ENCODE measurements at places on chromosomes 1 and 21. TPM values are rescaled to one million over a fixed set of nuclear protein-coding genes. Genes with fewer than 3 reads are reported as not detected.

DNA sequence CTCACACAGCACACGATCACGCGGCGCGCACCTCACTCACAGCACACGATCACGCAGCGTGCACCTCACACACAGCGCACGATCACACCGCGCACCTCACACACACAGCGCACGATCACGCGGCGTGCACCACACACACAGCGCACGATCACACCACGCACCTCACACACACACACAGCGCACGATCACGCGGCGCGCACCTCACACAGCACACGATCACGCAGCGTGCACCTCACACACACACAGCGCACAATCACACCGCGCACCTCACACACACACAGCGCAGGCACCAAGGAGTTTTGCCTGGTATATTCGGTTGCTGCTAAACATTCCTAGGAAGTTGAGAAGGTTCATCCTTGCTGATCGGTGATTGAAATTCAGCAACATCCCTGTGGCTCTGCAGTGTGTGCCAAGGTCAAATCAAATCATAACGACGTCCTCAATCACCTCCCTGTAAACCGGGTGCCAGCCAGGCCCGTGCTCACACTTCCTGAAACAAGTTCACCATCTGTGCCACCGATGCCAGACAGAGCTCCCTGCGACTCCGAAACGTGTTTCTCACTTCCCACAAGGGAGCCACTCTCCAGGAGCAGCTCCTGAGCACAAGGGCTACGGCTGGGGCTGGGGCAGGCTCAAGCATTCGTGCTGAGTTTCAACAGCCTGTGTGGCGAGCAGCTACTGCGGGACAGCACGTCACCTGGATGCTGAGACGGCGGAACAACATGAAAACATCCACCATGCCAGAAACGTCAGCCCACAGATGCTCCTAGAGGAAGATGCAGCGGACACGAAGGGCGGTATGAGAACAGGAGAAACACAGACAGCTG, 30.2 kb downstream of the WDR4 start:
- no peak for DNase-seq

DNA sequence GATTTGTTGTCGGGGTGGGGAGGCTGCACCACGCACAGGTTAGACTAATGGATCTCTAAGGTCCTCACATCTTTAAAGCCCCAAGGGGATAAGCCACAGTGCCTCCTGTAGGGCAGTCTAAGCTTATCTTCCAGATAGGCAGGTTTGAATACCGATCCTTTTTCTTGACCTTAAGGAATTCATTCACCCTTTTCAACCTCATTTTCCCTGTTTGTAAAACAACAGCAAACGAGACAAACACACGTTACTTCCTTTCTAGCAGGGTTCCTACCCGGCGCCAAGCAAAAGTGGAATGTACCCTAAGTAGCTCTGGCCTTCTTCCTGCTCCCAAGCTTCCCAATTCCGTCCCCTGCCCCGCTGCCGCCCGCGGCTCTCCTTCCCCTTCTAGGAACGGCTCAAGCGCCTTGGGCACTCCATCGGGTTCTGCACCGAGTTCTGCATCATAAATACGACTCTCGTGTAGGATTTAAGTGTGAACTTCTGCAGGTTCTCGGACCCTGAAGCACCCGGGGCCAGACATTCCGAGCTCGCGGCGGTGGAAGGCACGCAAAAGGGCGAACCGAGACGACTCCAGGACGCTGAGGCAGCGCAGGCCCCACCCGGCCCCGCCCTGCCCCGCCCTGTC, 548 bp upstream of the CDC20 start:
- no peak for DNase-seq

DNA sequence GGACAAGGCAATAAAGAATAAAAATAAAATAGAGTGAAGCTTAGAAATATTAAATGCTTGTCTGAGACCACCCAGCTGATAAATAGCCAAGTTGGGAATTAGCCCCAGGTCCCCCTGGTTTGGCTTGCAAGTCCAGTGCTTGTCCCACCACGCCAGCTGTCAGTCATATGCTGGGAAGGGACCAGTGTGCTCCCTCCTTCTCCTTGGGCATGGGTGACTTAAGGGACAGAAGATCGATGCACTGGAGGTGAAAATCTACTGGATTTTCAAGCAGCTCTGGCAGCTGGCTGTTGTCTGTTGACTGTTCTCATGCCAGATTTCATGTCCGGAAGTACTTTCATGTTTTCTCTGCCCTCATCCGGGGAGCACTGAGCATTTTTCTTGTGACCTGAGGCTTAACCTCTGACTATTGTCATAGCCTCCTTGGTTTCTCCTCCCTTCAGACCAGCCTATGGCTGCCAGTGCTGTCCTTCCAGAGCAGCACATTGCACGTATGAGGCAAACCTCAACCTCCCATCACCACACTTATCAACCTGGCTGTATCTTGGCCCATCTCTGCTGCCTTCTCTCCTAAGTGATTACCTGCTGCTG, 12.4 kb downstream of the LMOD1 start:
- DNase-seq, result no peak

DNA sequence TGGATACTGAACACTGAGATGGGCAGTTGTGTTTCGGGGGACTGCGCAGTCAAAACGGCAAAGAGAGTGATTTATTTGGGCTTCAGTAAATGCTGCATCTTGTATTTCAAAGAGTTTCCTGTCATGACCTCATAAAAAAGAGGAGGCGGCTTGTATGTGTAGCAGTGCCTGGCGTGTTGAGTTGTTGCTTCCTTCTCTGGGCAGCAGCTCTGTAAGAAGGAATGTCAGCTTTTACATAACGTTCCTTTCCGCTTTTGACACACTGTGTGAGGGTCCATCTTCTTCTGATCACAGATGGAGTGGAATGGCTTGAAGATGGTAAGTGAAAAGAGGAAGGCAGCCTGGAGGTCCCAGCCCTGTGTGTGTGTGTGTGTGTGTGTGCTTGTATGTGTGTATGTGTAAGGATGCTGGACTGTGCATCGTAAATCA, 941 bp downstream of the ELAVL4 start:
- no peak for DNase-seq

GRCh38 chr21:16755061-16755460, 757.8 kb upstream of the CXADR start:
- DNase-seq, result no peak

DNA sequence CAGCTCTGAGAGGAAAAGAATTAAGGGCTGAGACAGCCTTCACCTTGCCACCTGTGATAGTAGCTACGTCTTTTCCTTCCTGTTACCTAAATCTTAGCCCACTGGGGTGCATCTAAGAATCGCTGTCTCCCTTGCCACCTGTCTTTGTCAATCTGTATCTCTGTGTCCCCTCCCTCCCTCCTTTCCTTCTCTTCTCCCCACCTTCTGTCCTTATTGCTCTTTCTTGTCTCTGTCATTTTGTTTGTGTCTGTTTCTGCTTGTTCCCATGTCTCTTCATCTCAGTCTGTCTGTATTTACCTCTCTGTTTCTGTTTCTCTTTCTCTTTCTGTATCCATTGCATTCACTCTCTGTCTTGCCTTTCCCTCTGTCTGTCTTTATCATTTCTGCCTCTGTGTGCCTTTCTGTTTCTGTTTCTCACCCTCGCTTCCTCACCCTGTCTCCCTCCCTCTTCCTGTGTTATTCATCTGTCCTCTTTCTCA, 30.2 kb downstream of the SLC22A15 start:
- DNase-seq, result peak; percentile 2

GRCh38 chr1:162357681-162358266, 18.9 kb downstream of the SPATA46 start:
- peak; percentile 6 for DNase-seq

Gene ATAD3C
- 2.8 TPM for total RNA-seq

GRCh38 chr1:87949711-87950110, 621.0 kb downstream of the LMO4 start:
- no peak for DNase-seq

DNA sequence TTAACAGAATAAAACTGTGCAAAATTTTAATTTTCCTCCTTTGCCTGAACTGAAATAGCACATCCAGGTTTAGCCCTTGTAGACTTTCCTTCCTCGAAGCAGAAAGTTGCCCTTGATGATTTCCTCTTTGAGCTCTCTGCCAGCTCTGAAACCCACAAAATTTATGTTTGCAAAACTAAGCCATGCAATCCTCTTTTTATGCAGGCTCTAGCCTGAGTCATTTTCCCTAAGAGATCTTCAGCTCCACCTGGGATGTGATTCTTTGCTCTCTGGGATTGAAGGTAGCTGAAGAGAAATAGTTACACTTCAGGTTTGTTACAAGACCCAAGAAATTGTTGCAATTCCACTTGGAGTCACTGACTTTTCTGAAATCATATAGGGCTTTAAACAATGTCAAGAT, 1.4 kb upstream of the F3 start:
- DNase-seq, result no peak

Gene HES4
- total RNA-seq, result 7.8 TPM

DNA sequence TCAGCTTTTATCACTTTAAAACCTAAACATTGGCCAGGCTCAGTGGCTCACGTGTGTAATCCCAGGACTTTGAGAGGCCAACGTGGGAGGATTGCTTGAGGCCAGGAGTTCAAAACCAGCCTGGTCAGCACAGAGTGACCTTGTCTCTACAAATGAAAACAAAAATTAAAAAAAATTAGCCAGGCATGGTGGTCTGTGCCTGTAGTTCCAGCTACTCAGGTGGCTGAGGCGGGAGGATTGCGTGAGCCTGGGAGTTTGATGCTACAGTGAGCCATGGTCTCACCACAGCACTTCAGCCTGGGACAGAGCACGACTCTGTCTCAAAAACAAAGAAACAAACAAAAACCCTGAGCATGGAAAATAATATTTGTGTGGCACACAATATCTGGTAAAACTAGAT, 143.5 kb upstream of the HNRNPU start:
- DNase-seq, result no peak

Gene ZNF648
- not detected for total RNA-seq

- DNase-seq, result no peak
Observed at GRCh38 chr1:54364995-54365394, 41.2 kb downstream of the SSBP3 start.

- DNase-seq, result peak; percentile 56
Observed at GRCh38 chr1:206557636-206558473, 50.5 kb downstream of the RASSF5 start.

GRCh38 chr1:198656500-198656932, 17.7 kb downstream of the PTPRC start:
- DNase-seq, result peak; percentile 62

GRCh38 chr21:36477001-36477400, 2.9 kb downstream of the CLDN14 start:
- DNase-seq, result no peak

Gene GJC2
- total RNA-seq, result 0.93 TPM

Gene PHC2
- total RNA-seq, result 29.4 TPM

Gene FAM151A
- not detected for total RNA-seq

- no peak for DNase-seq
Observed at GRCh38 chr1:201783058-201783457, 45.9 kb upstream of the IPO9 start.

DNA sequence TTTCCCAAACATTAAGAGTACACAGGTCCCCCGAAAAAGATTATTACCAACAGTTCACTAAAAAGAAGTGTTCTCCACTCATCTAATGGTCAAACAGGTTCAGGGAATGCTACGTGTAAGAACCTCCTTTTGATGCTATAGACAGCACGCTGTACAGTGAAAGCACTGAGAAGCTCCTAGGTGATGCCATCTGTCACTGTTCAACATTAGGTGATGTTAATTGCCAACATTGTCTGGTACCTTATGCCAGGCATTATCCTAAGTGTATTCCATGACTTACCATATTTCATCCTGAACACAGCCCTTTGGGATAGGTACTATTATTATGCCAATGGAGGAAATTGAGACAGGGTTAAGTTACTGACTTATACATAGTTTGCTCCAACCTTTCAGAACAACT, 82.1 kb downstream of the DAB1 start:
- DNase-seq, result no peak

DNA sequence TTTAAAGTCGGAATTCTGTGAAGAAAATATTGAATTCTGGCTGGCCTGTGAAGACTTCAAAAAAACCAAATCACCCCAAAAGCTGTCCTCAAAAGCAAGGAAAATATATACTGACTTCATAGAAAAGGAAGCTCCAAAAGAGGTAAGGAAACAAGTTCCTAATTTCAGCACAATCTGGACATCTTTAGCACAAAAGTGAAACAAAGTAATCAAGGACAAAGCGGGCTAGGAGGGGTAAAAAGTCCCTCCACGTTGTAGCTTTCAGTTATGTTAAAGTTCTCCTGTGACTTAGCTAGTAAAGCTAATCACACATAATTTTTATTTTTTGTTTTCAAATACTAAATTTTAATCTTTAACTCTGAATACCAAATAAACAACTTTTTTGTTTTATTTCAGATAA, 2.2 kb downstream of the RGS2 start:
- no peak for DNase-seq

- DNase-seq, result no peak
Observed at GRCh38 chr1:67853704-67854103, 20.4 kb upstream of the GNG12 start.

DNA sequence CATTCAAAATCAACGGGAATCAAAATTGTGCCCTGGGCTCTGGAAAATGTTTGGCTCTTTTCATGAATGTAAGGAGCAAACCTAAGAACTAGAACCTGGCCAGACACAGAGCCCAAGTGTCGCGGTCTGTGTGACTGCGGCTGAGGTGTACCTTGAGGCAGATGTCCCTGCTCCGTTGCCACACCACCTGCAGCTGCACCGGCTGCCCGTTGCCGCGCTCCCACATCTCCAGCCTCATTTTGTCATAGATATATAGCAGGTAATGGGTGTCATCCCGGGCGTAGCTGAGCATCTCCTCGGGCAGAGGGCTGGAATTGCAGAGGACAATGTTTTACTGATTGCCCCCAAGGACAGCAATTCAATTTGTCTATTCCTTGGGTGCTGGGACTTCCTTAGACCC, 18.7 kb downstream of the EXOSC10 start:
- DNase-seq, result no peak

GRCh38 chr1:14742181-14742980, 143.9 kb downstream of the KAZN start:
- DNase-seq, result no peak

Gene C1QC
- total RNA-seq, result not detected

- peak; percentile 46 for DNase-seq
Observed at GRCh38 chr1:153535242-153536011, at the start of gene S100A6. Gene S100A6 (minus strand): TSS chr1:153535991. CDS start chr1:153535339, 652 bp downstream.

- no peak for DNase-seq
Observed at GRCh38 chr1:7896994-7897393, 43.6 kb downstream of the TNFRSF9 start.

All from activated T-cell treated with anti-CD3 and anti-CD28 coated beads, Interleukin-2, amount 50 U/mL, for 72 hours (primary cell).